ENCODE measurements at places on chromosomes 4 and X. TPM values are rescaled to one million over a fixed set of nuclear protein-coding genes. Genes with fewer than 3 reads are reported as not detected.

DNA sequence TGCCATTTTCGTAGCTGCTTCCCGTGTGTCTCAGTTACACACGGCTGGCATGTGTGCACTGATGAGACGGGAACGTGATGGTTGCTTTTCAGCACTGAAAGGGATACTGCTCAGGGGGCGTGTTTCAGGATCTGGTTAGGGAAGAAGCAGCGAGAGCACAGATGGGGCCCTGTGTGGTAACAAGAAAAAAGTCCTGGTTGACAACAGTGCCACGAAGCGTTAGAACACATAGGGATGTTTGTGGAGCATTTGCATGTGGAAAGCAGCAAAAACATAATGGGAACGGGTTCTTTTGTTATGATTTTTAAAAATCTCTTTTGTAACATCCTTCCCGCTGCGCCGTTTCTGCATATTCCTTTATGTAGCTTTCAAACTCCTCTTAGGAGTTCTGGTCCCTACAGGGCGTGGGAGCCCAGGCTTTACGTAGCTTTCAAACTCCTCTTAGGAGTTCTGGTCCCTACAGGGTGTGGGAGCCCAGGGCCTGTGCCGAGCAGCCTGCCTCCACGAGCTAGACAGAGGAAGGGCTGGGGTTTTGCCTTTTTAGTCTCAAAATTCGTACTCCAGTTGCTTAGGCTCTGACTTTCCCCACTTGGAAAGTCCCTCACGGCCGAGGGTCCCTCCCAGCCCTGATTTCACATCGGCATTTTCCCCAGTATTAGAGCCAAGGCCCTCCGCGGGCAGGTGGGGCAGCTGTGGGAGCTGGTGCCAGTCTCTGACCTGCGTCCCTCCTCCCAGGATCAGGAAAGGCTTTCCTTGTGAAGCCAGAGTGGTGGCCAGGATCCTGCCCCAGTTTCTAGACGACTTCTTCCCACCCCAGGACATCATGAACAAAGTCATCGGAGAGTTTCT lies 11.0 kb upstream of the MSANTD1 start:
- H3K27ac ChIP-seq = no peak overlapping the region
- no peaks in the 10 kb centered on the region for H3K27me3 ChIP-seq
- H3K4me3 ChIP-seq = no peak overlapping the region
- DNase-seq = no peak
- H3K36me3 ChIP-seq = peaks cover 74% of the 10 kb centered on the region

Gene ANXA10
- polyA plus RNA-seq = 0.24 TPM

DNA sequence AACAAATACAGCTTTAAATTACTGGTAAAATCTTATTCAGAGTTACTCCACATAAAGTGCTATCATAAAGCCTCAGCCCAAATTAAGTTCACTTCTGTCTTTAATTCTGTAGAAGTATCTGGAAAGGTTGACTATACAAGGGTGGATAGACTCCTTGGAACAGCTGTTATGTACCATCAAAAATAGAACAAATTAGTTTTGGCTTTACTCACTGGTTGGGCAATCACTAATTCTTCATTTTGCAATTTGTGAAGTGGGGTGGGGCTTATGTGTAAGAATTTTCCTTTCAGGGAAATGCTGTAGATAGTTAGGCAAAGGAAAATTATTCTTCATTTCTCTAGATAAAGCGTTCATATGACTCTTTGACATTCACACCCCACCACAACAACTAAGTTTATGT lies 7.8 kb downstream of the DIAPH2 start:
- H3K36me3 ChIP-seq = no peaks in the 10 kb centered on the region
- H3K27me3 ChIP-seq = no peaks in the 10 kb centered on the region
- no peak overlapping the region for H3K27ac ChIP-seq
- no peak for DNase-seq
- H3K4me1 ChIP-seq = no peaks in the 10 kb centered on the region
- no peak overlapping the region for H3K4me3 ChIP-seq

Gene TMEM35A
- polyA plus RNA-seq = 7.5 TPM

DNA sequence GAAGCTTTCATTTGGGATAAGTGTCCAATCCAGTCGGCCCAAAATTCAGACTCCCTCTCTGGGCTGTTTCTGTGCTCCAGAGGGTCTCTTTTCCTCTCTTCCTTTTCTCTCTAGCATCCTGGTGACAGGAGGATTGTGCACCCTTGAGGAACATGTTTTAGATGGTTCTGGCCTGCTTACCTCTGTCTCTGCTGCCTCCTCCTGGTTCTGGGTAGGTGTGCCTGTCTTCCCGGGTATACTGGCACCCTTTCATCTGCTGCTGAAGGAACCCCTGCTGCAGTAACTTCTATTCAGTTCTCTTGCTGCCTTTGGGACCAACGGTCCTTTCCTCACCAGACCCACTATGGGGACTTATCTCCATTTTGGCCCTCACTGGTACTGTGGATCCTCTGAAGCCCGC lies 53.2 kb downstream of the HMGB2 start:
- H3K27me3 ChIP-seq = no peaks in the 10 kb centered on the region
- no peak for DNase-seq
- H3K27ac ChIP-seq = no peak overlapping the region
- peaks cover 2% of the 10 kb centered on the region for H3K36me3 ChIP-seq
- H3K4me3 ChIP-seq = no peak overlapping the region
- H3K4me1 ChIP-seq = no peaks in the 10 kb centered on the region

Gene DUSP9
- 0.78 TPM for polyA plus RNA-seq
